Keratinocyte (primary cell): ENCODE measurements at places on chromosomes 4 and X. TPM values are rescaled to one million over a fixed set of nuclear protein-coding genes. Genes with fewer than 3 reads are reported as not detected.

Gene PGAM4
- 0.18 to 0.43 TPM (median 0.37 TPM) in 3 replicates for polyA plus RNA-seq

Gene DDX53
- polyA plus RNA-seq, result not detected in 3 replicates

Gene MAGEB10
- not detected in 3 replicates for polyA plus RNA-seq

Gene AKAP4
- polyA plus RNA-seq, result not detected in 3 replicates

Gene GAGE2A
- polyA plus RNA-seq, result not detected in 3 replicates

DNA sequence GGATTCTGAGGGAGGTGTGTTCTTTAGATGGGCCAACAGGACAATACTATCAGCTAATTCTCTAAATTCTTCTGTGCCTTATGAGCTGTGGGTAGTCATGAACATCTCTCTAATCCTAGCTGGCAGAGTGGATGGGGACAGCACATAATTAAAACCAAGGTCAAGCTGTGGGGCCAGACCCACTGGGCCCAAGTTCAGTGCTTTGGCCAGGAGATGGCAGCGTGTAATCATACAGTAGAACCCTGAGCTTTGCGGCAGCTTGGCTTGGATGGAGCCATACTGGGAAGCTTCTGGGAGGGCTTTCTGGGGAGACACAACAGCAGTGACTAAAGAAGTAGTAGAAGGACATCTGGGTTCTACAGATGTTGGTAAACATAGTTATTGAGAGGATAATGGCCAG is 140.3 kb upstream of the CXCL13 start:
- no peak for DNase-seq

- no peak for DNase-seq
Measured at GRCh38 chrX:71214604-71215337, 8.3 kb upstream of the GJB1 start.

DNA sequence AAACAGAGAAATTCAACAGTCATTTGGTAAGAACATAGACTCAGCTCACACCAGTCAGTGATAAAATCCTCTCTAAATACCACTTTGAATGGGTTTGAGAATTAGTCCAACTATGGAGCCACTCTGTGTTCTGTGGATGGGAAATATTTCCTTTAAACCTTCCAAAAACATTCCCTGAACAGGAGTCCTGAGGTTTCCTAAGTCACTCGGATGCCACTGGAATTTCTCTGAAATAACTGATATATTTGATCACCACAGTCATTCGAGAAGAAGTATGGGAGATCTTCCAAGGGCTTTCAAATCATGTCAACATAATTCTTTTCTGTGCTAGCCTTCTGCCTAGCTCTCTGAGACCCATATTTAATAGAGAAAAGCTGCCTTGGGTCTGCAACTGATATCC is 958.6 kb downstream of the STIM2 start:
- no peak for DNase-seq

- no peak for DNase-seq
Measured at GRCh38 chrX:149629730-149630387, 1.7 kb downstream of the TMEM185A start.

DNA sequence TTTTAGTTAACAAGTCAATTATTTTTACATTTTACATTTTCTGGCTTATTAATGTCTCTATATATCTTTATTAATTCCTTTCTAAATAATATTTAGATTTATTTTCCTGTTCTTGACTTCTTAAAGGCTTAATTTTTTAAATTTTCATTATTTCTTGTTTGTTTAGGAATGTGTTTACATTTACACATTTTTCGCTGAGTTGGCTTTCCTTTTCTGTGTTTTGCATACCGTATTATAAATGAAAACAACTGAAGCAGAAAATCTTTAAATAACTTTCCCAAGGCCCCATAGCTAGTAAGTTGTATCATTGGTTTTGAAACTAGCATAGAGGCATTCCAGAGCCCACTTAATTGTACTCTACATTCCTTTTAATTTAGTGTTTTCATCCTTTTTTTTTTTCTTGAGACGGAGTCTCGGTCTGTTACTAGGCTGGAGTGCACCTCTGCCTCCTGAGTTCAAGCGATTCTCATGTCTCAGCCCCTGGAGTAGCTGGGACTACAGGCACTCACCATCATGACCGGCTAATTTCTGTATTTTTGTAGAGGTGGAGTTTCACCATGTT is 261.6 kb downstream of the IQCM start:
- no peak for DNase-seq

DNA sequence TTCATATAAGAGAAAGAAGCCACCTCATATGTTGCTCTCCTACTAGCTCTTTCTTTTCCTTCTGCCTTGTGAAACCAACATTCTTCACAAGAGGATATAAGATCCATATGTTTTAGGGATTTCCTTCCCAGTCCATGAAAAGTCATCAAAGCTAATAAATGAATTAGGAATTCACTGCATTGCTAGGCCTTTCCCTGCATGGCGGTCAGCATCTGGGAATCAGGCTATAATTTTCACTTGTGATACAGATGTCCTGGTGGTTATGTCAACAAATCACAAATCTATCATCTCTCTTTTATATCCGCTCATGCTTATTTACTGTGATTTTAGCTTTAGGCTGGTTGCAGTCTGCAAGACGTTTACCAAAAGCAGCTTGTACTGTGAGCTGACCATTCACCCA is 510.0 kb downstream of the NLGN4X start:
- no peak for DNase-seq

DNA sequence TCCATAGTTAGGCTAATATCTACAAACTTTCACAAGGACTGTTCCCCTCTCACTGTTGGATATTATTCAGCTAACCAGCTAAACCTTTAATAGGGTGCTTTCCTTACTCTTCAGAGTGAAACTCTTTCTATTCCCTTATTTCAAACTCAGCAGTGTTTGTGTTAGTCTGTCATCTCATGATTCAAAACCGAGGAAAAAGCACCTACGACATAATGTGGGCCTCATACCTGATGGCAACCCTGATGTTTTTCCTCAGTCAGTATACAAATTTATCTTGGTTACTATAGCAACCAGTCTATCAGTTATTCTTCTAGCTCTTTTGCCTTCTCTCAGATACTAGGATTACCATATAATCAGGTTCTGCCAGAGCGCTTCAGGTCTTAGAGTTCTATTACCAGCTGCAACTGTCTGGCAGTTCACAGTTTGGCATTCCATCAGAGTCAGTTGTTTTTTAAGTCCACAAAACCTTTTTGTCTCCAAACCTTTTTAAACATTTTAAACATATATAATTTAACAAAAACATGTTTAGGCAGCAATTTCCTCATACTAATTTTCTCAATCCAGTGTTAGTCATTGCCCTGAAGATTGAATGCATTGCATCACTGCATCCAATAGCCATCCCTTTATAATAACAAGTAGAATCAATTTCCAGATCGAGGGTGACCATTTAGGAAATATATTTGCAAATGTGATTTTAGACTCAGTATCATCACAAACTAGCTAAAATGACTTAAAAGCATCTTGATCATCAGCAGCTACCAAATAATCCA is 7.4 kb downstream of the WDR44 start:
- DNase-seq, result no peak

- no peak for DNase-seq
Measured at GRCh38 chr4:184895012-184895695, 69.4 kb upstream of the ACSL1 start.

- DNase-seq, result no peak
Measured at GRCh38 chr4:55407119-55407518, 11.4 kb downstream of the TMEM165 start.

DNA sequence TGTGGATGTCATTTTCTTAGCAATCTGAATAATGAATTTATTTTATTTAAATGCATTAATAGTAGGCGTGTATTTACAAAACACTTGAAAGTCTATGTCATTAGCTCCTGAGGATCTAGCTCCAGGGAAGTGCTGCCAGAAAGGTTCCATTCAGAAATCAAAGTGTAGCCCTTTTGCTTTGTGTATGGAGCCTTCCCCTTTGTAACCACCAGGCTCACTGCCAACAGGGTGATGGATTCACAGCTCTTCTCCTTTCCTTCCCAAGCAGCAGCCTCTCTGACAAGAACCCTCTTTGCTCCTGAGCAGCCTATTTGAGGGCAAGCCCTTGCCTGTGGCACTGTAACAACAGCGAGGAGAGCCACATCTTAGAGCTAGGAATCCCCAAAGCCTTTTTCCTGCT is 286.0 kb upstream of the RASGEF1B start:
- no peak for DNase-seq
